Hepatic stellate cell (primary cell): ENCODE measurements at places on chromosomes 1 and 21.

- DNase-seq, result no peak
These were observed 11.5 kb downstream of the TRAPPC3 start for GRCh38 chr1:36137776-36138175.

DNA sequence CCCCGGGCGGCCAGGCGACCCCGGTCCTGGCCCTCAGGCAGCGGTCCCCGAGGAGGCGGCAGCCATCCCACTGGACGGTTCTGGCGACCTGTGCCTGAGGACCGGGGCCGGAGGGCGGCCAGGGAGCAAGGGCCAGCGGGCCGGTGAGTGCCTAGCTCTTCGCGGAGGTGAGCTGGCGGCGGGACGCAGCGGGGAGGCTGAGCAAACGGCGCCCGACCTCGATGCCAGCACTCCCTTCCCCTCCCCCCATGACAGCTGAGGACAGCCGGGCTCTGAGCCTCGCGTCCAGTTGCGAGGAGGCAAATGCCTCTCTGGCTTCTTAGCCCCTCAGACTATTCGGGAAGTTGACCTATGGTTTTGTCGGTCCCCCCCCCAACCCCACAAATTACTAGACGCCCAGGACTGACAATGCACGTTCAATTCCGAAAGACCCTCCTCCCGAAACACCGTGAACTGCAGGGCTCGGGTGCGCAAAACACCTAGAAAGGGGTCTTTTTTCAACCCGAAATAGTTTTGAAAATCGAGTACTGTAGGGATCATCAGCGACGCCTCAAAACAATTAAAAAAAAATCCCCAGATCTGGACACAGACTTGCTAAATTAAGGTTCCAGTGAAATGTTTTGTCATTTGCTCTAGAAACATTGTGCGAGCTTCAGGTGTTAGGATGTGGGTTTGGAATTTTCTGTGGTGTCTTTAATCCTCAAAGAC, 8.3 kb downstream of the CDKN2C start:
- DNase-seq, result peak; percentile 64

- DNase-seq, result no peak
These were observed 15.9 kb upstream of the FASLG start for GRCh38 chr1:172642970-172643369.

DNA sequence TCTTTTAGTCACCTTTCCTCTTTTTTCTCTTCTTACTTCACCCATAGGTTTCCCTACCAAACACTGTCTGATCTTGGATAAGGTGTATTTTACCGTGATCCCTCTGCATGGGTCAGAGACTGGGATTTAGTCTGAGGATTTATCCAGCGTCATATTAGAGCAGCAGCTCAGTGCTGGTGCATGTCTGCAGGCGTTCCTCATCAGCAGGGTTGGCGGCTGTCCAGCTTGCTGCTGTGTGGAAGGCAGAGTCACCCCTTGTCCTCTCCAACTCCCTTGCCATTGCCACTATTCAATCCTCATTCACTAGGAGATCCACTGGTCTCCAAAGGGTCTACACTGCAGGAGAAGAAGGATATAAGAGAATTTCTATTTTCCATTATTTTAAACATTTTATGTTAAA, 7.3 kb upstream of the FAM78B start:
- no peak for DNase-seq

DNA sequence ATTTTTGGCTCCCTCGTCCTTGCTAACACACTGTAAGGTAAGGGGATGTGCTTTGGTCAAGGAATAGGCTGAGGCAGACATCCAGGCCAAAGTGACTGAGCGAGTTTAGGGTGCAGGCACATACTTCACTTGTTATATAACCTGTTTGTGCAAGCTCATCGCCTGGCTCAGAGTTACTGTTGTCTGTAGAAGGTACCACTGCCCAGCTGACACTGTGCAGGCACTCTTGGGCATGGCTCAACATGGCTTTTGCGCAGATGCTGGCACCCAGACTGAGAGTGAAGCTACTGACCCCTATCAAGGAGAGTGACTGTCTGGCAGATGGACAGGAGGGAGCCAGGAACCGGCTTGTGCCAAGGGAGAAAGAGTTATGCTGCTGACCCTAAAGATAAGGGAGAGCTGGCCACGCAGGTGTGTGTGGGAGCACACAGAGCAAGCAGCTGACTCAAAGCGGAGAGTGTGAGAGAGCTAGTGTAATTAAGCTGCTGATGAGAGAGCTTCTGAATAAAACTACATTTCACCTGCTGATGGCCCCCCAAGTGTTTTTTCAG, 307.3 kb upstream of the USP24 start:
- DNase-seq, result no peak

- no peak for DNase-seq
These were observed 24.4 kb downstream of the VASH2 start for GRCh38 chr1:212974711-212975110.
